CD4-positive, alpha-beta T cell (primary cell): ENCODE measurements at places on chromosomes 7 and 10. TPM values are rescaled to one million over a fixed set of nuclear protein-coding genes. Genes with fewer than 3 reads are reported as not detected.

- no peak for DNase-seq
Observed at GRCh38 chr10:16828701-16829175, 11.5 kb upstream of the RSU1 start.

DNA sequence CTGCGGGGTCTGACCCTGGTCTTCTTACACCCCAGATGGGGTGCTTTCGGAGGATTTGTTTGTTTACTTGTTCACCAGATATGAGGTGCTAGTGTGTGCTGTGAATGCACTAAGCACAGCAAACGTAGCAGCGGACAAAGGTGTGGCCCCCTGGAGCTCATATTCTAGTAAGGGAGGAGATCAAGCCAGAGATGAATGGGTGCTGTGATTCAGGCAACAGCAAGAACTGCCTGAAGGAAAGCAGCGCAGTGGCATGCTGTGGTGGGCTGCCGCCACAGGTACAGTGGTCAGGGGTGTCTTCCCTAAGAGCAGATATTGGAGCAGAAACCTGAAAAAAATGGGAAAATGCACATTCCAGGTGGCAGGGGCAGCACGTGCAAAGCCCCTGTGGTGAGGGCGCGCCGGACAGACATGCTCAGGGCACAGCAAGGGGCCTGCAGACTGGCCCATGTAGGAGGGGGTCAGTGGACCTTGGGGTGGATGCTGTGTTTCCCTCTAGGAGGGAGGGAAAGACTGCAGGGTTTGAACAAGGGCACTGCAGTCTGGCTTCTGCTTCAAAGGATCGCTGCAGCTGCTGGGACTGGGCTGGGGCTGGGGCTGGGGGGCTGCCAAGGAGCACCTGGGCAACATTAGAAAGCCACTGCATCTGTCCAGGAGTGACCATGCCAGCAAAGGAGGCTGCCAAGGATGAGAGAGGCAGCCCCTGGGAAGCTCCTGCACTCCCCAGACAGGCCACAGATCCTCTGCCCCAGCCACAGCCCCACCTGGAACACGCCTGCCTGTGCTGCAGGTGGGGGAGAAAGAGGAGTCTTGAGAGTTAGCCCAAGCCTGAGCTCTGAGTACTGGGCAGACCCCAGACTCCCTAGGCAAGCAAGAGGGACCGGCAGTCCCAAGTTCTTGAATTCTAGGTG, 927 bp upstream of the DEPP1 start:
- DNase-seq = no peak

- DNase-seq = no peak
Observed at GRCh38 chr10:74750848-74751274, 75.5 kb upstream of the KAT6B start.

MKI67 gene
- 1.2 TPM for total RNA-seq

COBL gene
- total RNA-seq = not detected
